ENCODE measurements at places on chromosomes 13 and 19. TPM values are rescaled to one million over a fixed set of nuclear protein-coding genes. Genes with fewer than 3 reads are reported as not detected.

DNA sequence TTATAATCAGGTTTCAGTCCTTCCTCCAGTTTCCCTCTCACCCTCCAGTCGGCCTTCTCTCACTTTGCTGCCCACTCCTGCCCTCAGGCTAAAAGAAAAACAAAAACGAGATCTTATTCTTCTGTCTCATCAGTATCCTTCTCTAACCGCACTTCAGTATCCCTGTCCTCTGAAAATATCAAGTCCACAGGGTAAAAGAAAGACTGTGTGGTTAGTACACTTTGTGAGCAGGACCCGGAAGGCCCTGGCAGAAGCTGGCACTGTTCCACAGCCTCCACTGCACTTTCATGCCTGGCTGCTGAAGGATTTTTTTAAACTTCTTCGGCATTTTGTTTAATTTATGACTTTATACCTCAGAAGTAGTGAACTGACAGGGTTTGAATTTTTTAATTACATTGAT, 51.8 kb downstream of the TM9SF2 start:
- no peak for DNase-seq
- peaks cover 36% of the 10 kb centered on the region for H3K36me3 ChIP-seq
- no peak overlapping the region for H3K4me3 ChIP-seq
- no peaks in the 10 kb centered on the region for H3K27me3 ChIP-seq

- H3K4me3 ChIP-seq = no peak overlapping the region
- peaks cover 4% of the 10 kb centered on the region for H3K36me3 ChIP-seq
- H3K4me1 ChIP-seq = peaks cover 6% of the 10 kb centered on the region
- no peak for DNase-seq
- H3K27me3 ChIP-seq = no peaks in the 10 kb centered on the region
- H3K27ac ChIP-seq = peak overlapping the region; percentile 24
Measured at GRCh38 chr19:1217366-1217765, 11.8 kb downstream of the STK11 start.

GRCh38 chr19:1401138-1401888, at the start of gene GAMT:
Gene GAMT (minus strand): TSS chr19:1401542. CDS start chr19:1401476, 66 bp downstream.
- no peak within 1 kb of the TSS for H3K27ac ChIP-seq
- peak; percentile 44 for DNase-seq
- H3K4me1 ChIP-seq = peaks cover 2% of the 10 kb centered on the region
- no peaks in the 10 kb centered on the region for H3K27me3 ChIP-seq

DNA sequence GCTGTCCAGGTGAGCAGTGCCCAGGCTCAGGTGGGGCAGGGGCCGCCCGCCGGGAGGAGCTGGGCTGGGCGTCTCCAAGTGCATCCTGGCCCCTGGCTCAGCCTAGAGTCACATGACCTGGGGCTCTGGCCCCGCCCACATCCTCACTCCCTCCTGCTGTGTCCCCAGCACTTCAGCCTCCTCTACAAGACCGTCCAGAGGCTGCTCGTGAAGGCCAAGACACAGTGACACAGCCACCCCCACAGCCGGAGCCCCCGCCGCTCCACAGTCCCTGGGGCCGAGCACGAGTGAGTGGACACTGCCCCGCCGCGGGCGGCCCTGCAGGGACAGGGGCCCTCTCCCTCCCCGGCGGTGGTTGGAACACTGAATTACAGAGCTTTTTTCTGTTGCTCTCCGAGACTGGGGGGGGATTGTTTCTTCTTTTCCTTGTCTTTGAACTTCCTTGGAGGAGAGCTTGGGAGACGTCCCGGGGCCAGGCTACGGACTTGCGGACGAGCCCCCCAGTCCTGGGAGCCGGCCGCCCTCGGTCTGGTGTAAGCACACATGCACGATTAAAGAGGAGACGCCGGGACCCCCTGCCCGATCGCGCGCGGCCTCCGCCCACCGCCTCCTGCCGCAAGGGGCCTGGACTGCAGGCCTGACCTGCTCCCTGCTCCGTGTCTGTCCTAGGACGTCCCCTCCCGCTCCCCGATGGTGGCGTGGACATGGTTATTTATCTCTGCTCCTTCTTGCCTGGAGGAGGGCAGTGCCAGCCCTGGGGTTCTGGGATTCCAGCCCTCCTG, 16.8 kb upstream of the CELF5 start:
- no peaks in the 10 kb centered on the region for H3K4me1 ChIP-seq
- no peaks in the 10 kb centered on the region for H3K27me3 ChIP-seq
- H3K36me3 ChIP-seq = peaks cover 4% of the 10 kb centered on the region
- no peak for DNase-seq

ZNF208 gene
- total RNA-seq = not detected

Data from progenitor cell of endocrine pancreas (in vitro differentiated cells).